Activated naive CD8-positive, alpha-beta T cell treated with anti-CD3 and anti-CD28 coated beads for 36 hours (primary cell): ENCODE measurements at places on chromosomes 7 and 10. TPM values are rescaled to one million over a fixed set of nuclear protein-coding genes. Genes with fewer than 3 reads are reported as not detected.
A peak's percentile ranks its signal among the peaks of the same experiment; 100 is the strongest.

GRCh38 chr7:114910787-114911186, 11.1 kb upstream of the MDFIC start:
- no peaks in the 10 kb centered on the region for H3K27me3 ChIP-seq
- H3K4me3 ChIP-seq, result no peak overlapping the region
- no peak overlapping the region for H3K27ac ChIP-seq
- H3K4me1 ChIP-seq, result peaks cover 8% of the 10 kb centered on the region

DNA sequence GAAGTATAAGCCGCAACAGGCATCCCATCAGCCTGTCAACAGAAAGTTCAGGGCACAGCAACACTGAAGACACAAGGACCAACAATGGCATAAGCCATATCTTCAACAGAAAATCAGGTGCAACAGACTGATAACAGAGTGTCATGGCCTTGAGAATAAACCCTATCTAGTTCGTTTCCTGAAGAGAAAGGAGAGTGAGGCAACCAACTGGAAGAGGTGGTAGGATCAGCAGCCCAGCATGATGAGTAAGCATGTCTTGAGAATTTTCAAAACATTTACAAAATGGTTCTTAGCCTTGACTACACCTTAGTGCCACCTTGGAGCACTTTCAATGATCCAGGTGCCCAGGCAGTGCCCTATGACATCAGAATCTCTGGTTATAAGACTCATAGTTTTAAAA, 290.2 kb upstream of the SEMA3C start:
- H3K36me3 ChIP-seq, result no peaks in the 10 kb centered on the region
- DNase-seq, result no peak
- peaks cover 6% of the 10 kb centered on the region for H3K27me3 ChIP-seq
- no peak overlapping the region for H3K27ac ChIP-seq
- H3K4me3 ChIP-seq, result no peak overlapping the region

GRCh38 chr7:95056901-95057300, 149.5 kb downstream of the PPP1R9A start:
- no peak overlapping the region for H3K4me3 ChIP-seq
- no peak overlapping the region for H3K27ac ChIP-seq
- no peaks in the 10 kb centered on the region for H3K4me1 ChIP-seq
- H3K36me3 ChIP-seq, result no peaks in the 10 kb centered on the region

DNA sequence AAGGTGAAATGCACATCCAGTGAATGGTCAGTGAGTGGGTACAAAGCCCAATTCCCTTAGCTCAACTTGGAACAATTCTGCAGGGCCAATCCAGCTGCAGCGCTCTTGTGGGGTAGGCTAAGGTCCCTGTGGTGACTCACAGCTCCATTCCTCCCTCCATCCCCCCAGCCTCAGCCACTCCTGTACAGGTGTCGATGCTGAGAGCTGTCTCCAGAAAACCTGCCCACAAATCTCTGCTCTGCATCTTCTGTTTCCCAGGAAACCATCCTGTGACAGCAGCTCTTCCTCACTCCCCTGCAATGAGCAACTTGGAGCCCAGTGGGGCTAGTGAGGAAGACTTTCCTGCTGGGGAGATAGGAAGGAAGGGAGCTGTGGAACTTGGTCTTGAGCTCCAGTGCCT, 244.7 kb upstream of the GPR26 start:
- H3K4me1 ChIP-seq, result no peaks in the 10 kb centered on the region
- no peak overlapping the region for H3K4me3 ChIP-seq
- H3K27ac ChIP-seq, result no peak overlapping the region
- no peak for DNase-seq
- no peaks in the 10 kb centered on the region for H3K27me3 ChIP-seq
- H3K36me3 ChIP-seq, result no peaks in the 10 kb centered on the region

- no peaks in the 10 kb centered on the region for H3K36me3 ChIP-seq
- no peak for DNase-seq
- no peaks in the 10 kb centered on the region for H3K4me1 ChIP-seq
- no peak overlapping the region for H3K27ac ChIP-seq
- H3K27me3 ChIP-seq, result no peaks in the 10 kb centered on the region
- H3K4me3 ChIP-seq, result no peak overlapping the region
These were observed 153.2 kb upstream of the FZD8 start for GRCh38 chr10:35795131-35795824.

DNA sequence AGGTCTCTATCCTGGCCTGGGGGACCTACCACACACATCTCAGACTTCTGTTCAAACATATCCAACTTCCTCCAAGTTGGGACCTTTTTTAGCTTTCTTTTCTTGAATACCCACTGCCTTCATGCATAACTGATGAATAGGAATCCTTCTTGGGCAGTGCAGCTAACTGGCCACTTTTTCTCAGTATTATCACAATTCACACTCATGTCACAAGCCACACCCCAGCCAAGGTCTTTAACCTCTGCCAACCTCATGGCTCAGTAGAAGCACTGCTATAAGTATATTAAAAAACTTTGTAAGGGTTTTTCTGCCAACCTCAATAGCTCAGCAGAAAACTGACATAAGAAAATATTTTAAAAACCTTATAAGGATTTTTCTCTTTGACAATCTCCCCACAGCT, 44.5 kb downstream of the HHEX start:
- H3K27me3 ChIP-seq, result peaks cover 14% of the 10 kb centered on the region
- no peak overlapping the region for H3K27ac ChIP-seq
- H3K4me3 ChIP-seq, result no peak overlapping the region
- no peaks in the 10 kb centered on the region for H3K4me1 ChIP-seq
- no peaks in the 10 kb centered on the region for H3K36me3 ChIP-seq

DNA sequence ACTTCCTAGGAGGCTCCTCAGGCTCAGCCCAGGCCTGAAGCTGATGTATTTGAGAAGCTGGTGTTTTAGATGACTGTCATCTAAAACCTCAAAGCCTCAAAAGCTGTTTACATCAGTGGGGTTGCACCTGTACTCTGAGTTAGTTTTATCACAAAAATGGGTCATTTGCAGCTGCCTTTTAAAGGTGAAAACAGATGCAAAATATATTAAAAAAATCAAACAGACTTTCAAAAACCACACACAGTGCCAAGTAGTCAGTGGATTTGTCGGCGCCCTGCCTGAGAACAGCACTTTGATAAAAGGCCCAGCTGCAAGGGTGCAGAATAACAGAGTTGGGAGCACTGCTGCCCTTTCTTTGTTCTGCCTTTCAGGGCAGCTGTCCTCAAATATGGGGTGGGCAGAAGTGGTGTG, 103.0 kb downstream of the VOPP1 start:
- peaks cover 39% of the 10 kb centered on the region for H3K36me3 ChIP-seq
- no peak for DNase-seq
- no peak overlapping the region for H3K4me3 ChIP-seq
- H3K27me3 ChIP-seq, result no peaks in the 10 kb centered on the region
- no peak overlapping the region for H3K27ac ChIP-seq
- H3K4me1 ChIP-seq, result peaks cover 47% of the 10 kb centered on the region

- peak overlapping the region; percentile 8 for H3K27ac ChIP-seq
- DNase-seq, result no peak
- H3K4me3 ChIP-seq, result no peak overlapping the region
These were observed 7.7 kb downstream of the CHST15 start for GRCh38 chr10:124085680-124086079.

DNA sequence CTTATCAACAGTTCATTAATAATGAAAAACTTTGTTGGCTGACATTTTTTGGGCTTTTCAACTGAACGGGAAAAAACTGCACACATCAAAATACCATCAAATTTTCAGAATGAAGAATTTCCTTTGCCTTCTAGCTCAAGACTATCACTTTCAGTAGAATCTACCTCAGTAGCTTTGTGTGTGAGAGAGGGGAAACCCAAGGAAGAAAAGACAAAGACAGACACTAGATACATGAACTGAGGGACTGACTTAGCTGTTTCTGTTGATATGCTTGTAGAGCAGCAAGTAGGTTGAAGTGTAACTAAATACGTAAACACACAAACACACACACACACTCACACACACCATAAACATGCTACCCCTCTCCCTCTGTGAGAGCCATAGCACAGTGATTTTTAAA, 257.1 kb downstream of the CDK14 start:
- H3K36me3 ChIP-seq, result no peaks in the 10 kb centered on the region
- no peaks in the 10 kb centered on the region for H3K4me1 ChIP-seq
- H3K4me3 ChIP-seq, result no peak overlapping the region
- no peak for DNase-seq
- no peaks in the 10 kb centered on the region for H3K27me3 ChIP-seq

- DNase-seq, result no peak
- H3K4me3 ChIP-seq, result no peak overlapping the region
- peaks cover 6% of the 10 kb centered on the region for H3K4me1 ChIP-seq
- no peaks in the 10 kb centered on the region for H3K36me3 ChIP-seq
- peaks cover 26% of the 10 kb centered on the region for H3K27me3 ChIP-seq
- H3K27ac ChIP-seq, result no peak overlapping the region
These were observed 189.0 kb downstream of the NPSR1 start for GRCh38 chr7:34846976-34847375.

GRCh38 chr10:124374535-124375352, 44.0 kb downstream of the OAT start:
- H3K27ac ChIP-seq, result no peak overlapping the region
- H3K27me3 ChIP-seq, result peaks cover 19% of the 10 kb centered on the region
- H3K4me1 ChIP-seq, result no peaks in the 10 kb centered on the region

- no peak overlapping the region for H3K4me3 ChIP-seq
- H3K36me3 ChIP-seq, result no peaks in the 10 kb centered on the region
- H3K27ac ChIP-seq, result no peak overlapping the region
- DNase-seq, result no peak
- no peaks in the 10 kb centered on the region for H3K4me1 ChIP-seq
- peaks cover 7% of the 10 kb centered on the region for H3K27me3 ChIP-seq
These were observed 11.5 kb downstream of the DIP2C start for GRCh38 chr10:677750-678661.

DNA sequence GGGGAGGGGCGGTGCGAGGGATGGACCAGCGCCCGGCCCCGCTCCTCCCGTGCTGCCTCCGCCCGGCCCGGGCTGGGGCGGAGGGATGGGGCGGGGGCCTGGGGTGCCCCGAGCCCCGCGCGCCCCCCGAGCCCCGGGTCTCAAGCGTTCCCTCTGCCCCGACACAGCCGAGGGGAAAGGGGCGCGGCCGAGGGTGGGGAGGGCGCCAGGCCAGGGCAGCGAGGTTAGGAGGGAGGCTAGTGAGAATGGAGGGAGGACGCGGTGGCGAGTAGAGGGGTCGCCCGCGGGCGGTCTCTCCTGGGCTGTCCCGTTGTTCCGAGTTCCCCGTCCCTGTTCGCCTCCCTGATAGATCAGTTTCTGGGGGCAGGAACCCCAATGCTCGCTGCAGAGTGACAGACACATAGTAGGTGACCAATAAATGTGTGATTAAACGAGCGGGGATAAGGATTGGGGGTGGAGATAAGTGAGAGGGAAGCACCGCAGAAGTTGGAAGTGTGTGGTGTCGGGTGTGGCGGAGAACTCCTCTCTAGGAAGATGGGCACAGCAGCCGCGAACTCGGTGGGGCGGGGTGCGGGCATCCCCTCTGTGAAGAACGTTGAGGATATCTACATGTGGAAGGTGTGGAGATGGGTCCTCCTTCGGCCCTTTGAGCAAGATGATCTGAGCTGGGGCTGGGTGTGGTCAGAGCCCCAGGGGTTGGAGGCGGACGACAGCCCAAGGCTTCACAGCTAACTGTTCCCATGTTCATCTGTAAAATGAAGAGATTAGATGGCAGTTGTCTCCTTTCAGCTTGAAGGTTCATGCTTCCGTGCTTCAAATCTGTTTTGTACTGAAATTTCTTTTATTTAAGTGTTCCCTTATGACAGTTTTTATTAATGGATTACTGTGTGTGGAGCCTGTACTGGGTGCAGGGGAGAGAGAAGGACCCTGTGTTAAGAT, 580 bp downstream of the ZNF775 start:
- peak overlapping the region; percentile 96 for H3K4me3 ChIP-seq
- DNase-seq, result no peak
- peaks cover 45% of the 10 kb centered on the region for H3K4me1 ChIP-seq
- H3K36me3 ChIP-seq, result no peaks in the 10 kb centered on the region
- H3K27ac ChIP-seq, result peak overlapping the region; percentile 59
- no peaks in the 10 kb centered on the region for H3K27me3 ChIP-seq

DNA sequence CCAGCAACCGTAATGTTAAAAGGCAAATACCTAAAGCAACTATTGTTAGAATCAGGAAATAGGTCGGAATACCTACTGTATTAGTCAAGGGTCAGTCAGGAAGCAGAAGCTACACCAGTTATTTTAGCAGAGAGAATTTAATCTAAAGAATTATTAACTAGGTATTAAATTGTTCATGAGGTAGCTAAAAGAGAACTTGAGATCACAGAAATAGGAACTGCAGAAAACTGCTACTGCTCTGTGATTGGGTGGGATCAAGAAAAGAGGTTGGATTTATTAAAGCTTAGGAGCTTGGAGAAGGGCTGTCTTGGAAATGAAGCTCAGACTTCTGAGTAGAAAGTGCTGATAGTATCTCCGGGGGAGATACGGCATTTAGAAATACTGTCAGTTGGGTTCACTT, 20.0 kb upstream of the ZNF438 start:
- no peak for DNase-seq
- no peaks in the 10 kb centered on the region for H3K36me3 ChIP-seq
- no peaks in the 10 kb centered on the region for H3K27me3 ChIP-seq
- H3K4me3 ChIP-seq, result no peak overlapping the region
- no peak overlapping the region for H3K27ac ChIP-seq
- H3K4me1 ChIP-seq, result no peaks in the 10 kb centered on the region

DNA sequence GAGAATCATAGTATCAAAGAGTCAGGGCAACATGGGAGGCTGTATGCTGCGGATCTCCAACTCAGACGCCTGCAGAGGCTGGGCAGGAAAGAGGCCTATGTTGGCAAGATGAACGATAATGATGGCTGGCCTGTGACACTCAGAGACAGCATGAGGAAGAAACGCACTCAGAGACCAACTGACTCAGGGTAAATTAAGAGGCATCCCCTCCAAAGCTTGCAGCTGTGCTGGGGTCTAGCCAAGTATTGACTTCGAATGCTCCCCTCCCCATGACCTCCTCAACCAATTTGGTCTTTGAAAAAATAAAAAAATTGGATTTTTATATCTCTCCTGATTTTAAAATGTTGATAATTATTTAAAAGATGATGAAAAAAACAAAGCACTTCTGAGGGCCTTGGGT, 718.9 kb downstream of the GRID1 start:
- no peaks in the 10 kb centered on the region for H3K27me3 ChIP-seq
- no peaks in the 10 kb centered on the region for H3K36me3 ChIP-seq
- H3K27ac ChIP-seq, result no peak overlapping the region
- no peaks in the 10 kb centered on the region for H3K4me1 ChIP-seq
- H3K4me3 ChIP-seq, result no peak overlapping the region

GRCh38 chr7:152709287-152710152, 33.6 kb upstream of the XRCC2 start:
- peaks cover 14% of the 10 kb centered on the region for H3K27me3 ChIP-seq
- H3K4me1 ChIP-seq, result peaks cover 5% of the 10 kb centered on the region
- H3K27ac ChIP-seq, result no peak overlapping the region

- H3K4me3 ChIP-seq, result no peak overlapping the region
- H3K4me1 ChIP-seq, result peaks cover 8% of the 10 kb centered on the region
- H3K36me3 ChIP-seq, result peaks cover 4% of the 10 kb centered on the region
- no peak overlapping the region for H3K27ac ChIP-seq
These were observed 22.2 kb downstream of the TAS2R41 start for GRCh38 chr7:143499743-143500348.

Gene KLLN
- 0.58 TPM for total RNA-seq

Gene NYAP1
- 0.29 TPM for total RNA-seq

Gene SLC26A5
- not detected for total RNA-seq

Gene P4HA1
- 45.4 TPM for total RNA-seq

Gene RELN
- not detected for total RNA-seq

Gene MACC1
- 0.14 TPM for total RNA-seq

Gene AGR2
- total RNA-seq, result not detected

Gene ZNF33A
- 17.6 TPM for total RNA-seq

Gene OR2A12
- not detected for total RNA-seq

Gene GNAT3
- not detected for total RNA-seq

Gene ITIH5
- total RNA-seq, result not detected
